Bone marrow (tissue), 2 donors: ENCODE measurements at places on chromosomes 6 and 20.
A peak's percentile ranks its signal among the peaks of the same experiment; 100 is the strongest.

DNA sequence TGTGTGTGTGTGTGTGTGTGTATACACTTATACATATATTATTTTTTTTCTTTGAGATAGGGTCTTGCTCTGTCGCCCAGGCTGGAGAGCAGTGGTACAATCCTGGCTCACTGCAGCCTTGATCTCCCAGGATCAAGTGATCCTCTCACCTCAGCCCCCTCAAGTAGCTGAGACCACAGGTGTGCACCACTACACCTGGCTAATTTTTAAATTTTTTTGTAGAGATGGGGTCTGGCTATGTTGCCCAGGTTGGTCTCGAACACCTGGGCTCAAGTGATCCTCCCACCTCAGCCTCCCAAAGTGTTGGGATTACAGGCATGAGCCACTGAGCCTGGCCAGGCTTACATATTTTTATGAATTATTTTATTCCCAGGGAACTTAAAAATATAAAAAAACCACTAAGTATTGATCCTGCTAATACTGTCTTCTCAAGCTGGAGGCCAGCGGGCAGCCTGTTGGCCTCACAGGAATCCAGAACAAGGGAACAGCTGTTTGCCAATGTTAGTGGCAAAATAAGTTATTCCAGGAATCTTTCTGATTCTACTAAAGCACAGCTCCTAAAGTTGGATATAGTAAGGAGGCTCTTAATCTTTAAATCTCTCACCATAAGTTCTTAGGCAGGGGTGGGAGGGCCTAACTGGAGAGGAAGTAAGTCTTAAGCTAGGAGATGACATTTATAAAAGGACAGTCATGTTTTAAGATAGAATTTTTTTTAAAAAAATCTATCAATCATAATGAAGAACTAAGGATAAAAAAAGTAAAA lies 135.5 kb upstream of the NUP153 start:
- no peak for DNase-seq

- no peak for DNase-seq
Measured at GRCh38 chr6:100349366-100349765, 115.4 kb downstream of the SIM1 start.

DNA sequence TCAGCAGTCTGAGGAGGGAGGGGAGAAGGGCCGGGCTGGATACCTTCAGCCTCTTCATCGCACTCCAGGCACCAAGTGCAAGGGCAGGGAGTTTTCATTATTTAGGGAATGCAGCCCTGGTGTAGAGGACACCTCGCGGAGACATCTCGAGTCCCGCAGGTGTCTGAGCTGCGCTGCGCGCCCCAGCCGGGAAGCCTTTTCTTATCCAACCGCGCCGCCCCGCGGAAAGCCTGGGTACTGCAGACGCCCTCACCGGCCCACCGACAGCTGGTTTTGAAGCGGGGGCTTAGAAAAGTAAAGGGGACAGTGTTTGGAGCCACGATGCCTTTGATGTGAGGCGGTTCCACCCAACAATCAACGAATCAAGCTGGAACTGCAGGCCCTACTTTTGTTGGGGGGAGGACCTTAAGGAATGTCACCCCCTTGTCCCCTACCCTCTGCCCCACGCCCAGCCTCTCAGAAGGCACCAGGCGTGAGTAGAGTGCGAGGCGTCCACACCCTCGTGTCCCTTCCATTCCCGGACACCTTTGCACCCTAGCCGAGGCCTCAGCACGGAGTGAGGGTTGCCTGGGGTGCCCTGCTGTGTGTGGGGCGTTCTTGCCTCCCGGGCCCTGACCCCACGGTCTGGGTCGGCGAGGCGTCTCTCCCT lies 8.6 kb downstream of the NKX2-2 start:
- peak; percentile 41 for DNase-seq

GRCh38 chr6:113556775-113557174 lies 300.4 kb upstream of the MARCKS start:
- DNase-seq = no peak

DNA sequence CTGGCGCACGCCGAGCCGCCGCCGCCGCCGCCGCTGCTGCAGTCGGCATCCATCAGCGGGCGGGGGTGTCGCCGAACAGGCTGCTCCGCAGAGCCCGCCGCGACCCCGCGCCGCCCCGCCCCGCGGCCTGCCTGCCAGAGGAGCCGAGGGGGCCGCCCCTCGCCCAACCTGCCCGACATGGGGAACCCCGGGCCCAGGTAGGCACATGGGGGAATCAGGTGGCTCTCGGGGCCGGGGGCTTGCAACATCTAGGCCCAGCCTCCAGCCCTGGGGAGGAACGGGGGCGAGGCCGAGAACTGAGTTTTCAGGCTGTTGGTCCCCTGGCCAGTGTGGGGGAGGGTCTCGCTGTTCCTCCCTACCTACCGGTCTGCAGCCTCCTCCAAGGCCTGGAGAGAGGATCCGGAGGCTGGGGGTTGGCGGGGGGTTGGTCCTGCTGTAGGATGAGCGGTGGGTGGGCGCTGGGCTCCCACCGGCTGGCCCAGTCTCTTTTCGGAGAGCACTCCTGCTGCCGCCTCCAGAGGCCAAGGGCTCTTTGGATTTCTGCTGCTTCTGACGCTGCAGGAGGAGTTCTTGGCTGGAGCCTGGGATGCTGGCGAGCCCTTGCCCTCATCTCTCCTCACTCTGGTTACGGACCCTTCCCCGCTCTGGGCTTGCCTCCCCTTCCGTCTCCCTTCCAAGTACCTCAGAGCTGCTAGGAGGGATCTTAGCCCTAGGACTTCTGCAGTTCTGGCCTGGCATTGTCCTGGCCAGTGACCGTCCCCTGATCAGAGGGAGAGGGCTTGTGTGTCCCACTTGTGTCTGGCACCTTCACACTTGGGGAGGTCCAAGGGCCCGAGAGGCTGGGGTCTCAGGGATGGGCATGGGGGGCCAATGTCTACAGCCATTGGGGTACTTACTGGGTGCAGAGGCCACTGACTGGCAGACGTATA lies at the start of gene EPB41L1:
Gene EPB41L1, plus strand, starts transcription at position 41 of the 929 bp plus-strand sequence. CDS start 19,038 bp downstream, outside the sequence.
- DNase-seq = no peak

DNA sequence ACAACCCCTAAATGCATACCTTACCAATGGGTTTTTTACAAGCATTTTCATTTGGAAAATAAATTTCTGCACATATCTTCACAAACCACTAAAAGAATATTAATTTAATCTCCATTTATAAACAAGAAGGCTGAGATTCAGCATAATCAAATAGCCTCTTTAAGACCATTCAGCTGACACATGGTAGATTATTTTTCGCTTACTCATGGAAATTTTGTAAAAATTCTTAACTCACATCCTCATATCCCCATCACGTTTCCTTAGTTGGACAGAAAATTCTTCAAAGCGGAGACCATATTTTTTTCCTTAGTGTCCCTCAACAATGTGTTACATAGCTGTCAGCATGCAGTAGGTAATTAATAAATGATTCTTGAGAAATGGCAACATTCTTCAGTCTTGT lies 439.6 kb upstream of the PTCHD4 start:
- no peak for DNase-seq

- DNase-seq = peak; percentile 81
Measured at GRCh38 chr6:32192608-32193039, at the start of gene GPSM3. Gene GPSM3 (minus strand): TSS chr6:32192643. CDS start chr6:32192513, 130 bp downstream.
